ENCODE measurements at places on chromosomes 7 and 10.

- no peak for DNase-seq
These were observed 341.2 kb downstream of the PTPRN2 start for GRCh38 chr7:158246272-158246959.

DNA sequence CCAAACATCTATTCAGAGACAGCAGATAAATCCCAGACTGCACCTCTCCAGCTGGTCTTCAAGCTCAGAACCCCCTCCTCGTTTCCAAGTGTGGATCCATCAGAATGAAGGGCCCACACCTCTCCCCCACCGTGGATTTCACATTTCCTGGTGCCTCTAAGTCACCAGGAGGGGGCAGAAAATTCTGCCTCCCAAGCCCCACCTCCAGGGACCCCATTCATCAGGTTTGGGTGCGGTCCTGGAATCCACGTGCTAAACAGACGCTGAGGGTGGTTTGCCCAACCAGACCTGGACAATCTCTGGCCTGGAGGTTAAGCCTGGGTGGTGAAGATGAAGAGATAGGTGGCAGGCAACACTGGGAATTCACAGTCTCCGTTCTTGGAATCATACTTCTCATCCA is 92.4 kb downstream of the WDR11 start:
- no peak for DNase-seq

GRCh38 chr7:92260248-92260781 is 14.5 kb downstream of the ANKIB1 start:
- DNase-seq: no peak

DNA sequence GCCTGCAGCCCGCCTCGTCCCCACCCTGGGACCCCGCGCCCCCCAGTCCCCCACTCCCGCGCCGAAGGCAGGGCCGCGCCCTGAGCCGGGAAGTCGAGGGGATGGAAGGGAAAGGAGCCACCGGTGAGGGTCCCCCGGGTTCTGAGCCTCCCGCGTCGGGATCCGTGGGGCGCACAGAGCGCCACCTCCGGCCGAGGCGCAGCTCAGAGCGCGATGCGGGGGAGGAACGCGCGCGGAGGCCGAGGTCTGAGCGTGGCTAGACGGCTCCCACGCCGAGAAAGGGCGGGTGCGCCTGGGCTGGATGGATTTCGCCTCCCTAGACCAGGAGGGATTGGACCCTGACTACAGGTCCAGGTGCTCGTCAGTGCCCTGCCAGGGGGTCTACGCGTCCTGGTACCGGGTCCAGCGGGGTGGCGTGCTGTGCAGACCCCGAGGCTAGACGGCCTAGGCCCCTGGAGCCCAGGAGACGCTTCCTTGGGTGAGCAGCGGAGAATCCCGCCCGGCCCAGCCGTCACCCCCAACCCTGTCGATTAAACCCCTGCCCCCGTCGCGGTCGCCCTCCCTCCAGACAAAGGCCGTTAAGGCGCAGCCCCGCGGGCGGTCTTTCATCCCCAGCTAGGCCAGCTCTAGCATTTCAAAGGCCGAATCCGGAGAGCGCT is 986 bp upstream of the PDGFA start:
- no peak for DNase-seq

DNA sequence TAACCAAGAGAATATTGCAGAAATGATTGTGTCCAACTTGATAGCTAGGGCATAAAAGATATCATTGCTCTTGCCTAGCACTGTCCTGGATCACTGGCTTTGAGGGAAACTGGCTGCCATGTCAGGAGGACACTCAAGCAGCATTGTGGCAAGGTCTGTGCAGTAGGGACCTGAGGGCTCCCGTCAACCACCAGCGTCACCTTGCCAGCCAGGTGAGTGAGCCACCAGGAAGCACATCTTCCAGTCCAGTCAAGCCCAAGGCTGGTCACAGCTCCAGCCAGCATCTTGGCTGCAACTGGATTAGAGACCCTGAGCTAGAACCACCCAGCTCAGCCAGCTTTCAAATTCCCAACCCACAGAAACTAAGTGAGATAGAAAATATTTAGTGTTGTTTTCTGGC is 392.7 kb downstream of the CALN1 start:
- no peak for DNase-seq

- no peak for DNase-seq
These were observed 397.5 kb upstream of the GALNT17 start for GRCh38 chr7:70734411-70734810.

DNA sequence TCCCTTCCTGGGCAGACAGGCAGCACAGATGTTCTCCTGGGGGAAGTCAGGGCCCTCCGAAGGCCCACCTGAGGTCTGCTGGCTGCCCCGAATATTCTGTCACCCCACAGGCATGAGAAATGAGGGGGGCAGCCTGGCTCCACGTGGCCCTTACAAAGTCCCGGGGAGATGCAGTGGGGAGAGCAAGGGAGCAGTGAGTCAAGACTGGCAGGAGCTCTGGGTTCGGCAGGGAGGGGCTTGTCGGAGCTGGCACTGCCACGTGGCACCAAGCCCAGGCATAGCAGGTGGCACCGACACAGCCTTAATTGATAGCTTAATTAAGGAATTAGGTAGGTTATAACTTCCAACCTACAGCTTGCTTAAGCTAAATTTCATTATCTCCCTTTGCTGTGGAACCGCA is 163.9 kb downstream of the USP6NL start:
- peak; percentile 54 for DNase-seq

DNA sequence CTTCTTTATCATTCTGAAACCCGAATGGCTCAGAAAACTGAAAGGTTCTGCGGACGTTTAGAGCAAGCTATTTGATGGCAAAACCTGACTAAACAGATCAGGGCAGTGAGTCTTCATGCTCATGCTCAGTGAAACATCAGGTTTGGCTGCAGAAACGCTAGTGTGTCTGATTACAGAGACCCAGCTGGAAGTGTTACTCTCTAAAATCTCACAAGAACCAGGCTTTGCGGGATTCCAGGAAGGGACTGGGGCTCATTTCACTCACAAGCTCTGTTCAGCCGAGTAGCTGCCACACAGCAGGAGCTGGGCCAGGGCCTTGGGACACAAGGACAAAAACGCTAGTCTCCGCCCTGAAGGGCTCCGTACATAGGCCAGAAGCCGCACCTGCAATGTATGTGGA is 2.9 kb downstream of the PITRM1 start:
- DNase-seq: no peak

GRCh38 chr7:124570558-124570957 is 195.0 kb downstream of the GPR37 start:
- DNase-seq: no peak

- no peak for DNase-seq
These were observed 50.2 kb downstream of the MALRD1 start for GRCh38 chr10:19098803-19099202.

DNA sequence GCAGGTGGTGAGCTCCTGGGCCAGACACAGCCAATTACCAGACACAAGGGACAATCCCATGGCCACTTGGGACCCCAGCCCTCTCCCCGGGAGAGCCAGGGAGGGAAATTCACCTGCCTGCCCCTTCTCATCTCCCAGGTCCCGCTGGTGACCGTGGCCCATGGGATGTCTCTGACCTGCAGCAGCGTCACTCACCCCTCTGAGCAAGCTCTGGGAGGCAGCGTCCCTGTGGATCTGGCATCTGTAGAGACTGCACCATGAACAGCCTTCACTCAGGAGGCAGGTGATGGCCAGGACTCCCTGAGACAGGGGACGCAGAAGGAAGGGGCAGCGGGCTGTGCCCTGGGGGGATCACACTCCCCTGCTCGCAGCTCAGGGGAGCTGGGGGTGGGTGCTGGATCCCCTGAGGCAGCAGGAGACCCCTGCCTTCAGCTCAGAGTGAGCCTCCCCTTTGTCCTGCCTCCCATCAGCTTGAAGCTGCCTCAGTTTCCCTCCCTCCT is 90.8 kb downstream of the FOXL3 start:
- no peak for DNase-seq

DNA sequence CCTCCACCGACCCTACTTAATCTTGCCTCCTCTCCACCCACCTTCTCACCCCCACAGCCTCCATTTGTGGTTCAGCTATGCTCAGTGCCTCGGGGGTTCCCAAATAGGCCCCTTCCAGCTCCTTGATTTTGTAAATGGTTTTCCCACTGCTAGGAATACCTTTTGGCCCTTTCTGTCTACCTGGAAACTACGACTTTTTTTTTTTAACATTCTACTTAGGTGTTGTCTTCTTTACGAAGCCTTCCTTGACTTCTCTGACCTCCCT is 27.2 kb upstream of the PDCD4 start:
- no peak for DNase-seq

DNA sequence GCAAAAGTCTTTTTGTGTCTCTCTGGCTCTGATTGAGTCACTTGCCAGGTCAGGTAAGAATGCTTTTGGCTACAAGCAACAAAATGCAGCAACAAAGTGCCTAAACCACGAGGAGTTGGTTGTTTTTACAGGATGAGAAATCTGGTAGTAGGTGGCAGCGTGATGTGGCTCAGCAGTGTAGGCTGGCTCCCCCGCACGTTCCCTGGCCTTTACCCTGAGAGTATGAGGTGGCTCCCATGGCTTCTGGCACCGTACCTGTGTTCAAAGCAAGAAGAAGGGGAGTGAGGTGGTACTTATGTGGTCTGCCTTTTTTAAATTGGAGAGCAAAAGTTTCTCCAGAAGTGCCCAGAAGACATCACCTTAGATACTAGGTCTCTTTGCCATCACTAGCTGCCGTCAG is 11.7 kb downstream of the PRKRIP1 start:
- no peak for DNase-seq

- DNase-seq: no peak
These were observed 75.7 kb upstream of the EFCAB10 start for GRCh38 chr7:105656922-105657521.

DNA sequence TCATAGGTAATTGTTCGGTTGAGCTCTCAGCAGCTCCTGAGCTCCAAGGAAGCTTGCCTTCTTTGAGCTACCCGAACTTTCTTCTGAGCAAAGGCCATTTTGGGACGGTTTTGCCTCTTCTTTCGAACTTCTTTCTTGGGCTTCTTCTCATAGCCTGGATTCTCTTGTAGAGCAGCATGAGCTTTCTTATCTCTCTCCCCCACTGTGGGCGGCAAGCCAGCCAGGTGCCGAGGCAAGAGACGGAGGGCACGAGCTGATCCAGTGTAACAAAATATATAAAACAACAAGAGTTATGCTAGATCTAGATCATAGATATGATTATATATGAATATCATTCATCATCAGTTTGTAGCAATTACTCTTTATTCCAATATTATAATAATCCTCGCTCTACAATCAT is 16.5 kb upstream of the KNDC1 start:
- DNase-seq: no peak
